Stimulated activated effector memory CD8-positive, alpha-beta T cell treated with anti-CD3 and anti-CD28 coated beads, Interleukin-12 subunit alpha, Interleukin-12 subunit beta, amount 100 ng/mL, for 72 hours (primary cell): ENCODE measurements at places on chromosomes 16 and 17.

- DNase-seq: no peak
Measured at GRCh38 chr16:22938647-22939046, 124.7 kb downstream of the HS3ST2 start.

- DNase-seq: no peak
Measured at GRCh38 chr17:57464191-57464864, 208.0 kb downstream of the MSI2 start.

DNA sequence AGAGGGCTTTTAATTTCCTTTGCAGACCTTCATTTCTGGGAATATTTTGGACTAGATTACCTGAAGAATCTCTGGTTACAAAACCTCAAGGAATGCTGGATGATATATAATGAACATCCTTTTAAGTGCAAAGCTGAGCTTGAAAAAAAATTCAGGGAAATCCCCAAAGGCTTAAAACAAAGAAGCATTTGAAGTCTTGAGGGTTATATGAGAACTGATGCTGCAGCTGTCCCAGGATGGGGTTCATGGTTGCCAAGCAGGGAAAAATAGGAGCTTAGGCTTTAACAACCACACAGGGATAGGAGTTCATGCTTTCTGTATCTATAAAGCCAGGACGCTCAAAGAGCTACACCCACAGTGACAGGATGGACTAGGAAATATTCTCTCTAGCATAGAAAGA lies 150.4 kb upstream of the IRX5 start:
- DNase-seq: no peak

DNA sequence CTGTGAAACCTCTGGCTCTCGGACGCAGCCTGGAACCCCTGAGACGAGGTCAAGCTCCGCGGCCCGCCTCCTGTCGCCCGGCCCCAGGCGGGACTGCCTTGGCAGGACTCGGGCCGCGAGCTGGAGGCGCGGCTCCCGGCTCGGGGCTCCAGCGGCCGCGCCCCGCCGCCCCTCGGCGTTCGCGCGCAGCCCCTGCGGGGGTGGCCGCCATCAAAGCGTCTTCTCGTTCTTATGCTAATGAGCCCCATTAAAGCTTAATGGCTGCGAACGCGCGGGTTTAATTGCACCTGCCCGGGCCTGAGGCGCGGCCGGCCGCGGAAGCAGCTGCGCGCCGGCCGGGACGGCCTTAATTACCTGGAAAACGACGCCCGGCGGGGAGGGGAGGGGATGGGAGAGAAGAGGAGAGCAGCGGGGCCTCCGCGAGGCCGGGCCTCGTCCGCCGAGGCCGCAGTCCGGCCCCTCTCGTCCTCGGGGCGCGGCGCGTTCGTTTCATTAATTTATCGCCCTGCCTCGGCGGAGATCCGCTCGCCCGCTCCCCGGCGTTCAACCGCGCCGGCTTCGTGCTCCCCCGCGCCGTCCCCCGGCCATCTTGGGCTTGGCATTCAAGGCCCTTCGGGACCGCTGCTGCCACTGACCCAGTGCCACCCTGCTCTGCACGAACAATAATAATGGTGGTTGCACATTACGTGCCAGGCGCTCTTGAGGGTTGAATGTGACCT lies 19.2 kb downstream of the RAI1 start:
- DNase-seq: no peak

DNA sequence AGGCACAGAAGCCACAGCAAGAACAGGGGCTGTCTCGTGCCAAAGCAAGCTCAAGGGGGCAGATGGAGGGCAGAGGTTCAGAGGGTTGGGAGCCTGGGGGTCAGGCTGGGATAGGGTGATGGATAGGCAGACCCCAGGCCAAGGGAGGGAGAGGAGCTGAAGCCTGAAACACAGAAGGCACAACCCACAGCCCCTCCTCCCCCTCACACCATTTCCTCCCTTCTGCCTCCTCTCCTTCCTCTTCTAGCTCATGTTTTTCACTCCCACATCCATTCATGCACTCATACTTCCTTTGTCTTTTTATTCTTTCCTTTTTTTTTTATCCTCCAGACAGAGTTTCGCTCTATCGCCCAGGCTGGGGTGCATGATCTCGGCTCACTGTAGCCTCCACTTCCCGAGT lies 61.1 kb downstream of the SOCS1 start:
- DNase-seq: no peak

DNA sequence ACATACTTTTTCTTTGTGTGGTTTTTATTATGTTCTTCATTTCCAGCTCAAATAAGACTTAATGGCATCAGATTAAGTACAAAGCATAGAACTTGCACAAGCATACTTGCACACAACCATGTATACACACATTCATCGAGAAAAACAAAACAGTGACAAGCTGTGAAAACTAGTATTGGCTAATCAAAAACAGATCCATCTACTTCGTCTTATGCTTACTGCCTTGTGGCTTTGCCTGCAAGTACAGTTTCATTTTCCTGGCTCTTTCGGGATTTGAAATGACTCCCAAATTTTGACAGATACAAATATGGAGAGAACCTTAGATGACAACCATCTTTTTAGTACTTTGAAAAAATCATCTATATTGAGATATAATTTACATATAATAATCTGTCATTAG lies 338.3 kb downstream of the BCAS3 start:
- no peak for DNase-seq

- DNase-seq: no peak
Measured at GRCh38 chr16:88528902-88529318, 41.3 kb upstream of the ZC3H18 start.

DNA sequence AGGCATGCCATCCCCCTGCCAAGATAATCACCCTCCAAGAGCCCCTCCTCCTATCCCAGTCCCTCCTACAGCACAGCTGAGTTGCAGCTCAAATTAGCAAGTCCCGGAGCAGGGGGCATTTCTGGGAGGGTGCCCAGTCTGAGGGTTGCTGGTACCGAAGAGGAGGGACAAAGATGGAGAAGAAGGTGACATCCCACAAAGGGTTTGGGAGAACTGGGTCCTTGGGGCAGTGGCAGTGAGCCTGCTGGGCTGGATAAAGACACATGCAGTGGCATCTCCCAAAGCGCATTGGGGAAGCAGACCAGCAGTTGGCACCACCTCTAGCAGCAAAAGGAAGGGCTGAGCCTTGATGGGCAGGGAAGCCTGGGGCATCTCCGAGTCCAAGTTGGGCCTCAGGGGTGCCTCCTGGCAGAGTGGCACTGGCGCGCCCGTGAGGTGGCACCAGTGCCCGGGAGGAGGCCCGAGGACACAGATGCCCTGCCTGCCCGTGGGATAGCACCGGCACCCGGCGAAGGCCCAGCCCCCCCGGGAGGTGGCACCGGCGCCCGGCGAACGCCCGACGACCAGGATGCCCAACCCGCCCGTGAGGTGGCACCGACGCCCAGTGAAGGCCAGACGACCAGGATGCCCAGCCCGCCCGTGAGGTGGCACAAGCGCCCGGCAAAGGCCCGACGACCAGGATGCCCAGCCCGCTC lies 622 bp downstream of the TOM1L2 start:
- DNase-seq: no peak
